ENCODE measurements at places on chromosomes 7 and 10.

DNA sequence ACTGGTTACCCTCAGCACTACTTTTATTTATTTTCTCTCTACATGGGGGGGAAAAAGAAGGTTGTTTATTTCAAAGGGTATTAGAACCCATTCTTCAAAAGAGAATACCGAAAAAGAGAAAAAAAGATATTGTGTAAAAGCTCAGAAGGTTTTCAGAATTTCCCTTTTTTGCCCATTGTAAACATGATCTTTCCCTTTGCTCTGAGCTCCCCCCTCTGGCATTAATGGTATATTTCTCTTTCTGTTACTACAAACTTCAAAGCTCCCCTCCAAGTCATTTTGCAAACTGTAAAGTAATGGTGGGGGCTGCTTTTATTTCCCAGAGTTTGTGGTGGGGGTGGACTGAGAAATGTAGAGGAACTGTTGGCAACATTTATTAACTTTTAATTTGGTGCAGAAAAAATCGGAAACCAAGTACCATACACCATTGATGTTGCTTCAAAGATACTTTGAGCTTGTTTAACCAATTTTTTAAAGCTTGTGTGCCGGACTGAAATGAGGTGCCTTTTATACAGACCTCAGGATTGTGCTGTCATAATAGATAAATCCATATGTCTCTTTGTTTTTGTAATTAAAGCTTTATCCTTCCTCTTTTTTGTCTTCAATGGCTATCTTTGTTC lies 181.5 kb downstream of the EXOC4 start:
- no peak for DNase-seq

- no peak for DNase-seq
These were observed 73.1 kb downstream of the MKLN1 start for GRCh38 chr7:131400681-131401176.

DNA sequence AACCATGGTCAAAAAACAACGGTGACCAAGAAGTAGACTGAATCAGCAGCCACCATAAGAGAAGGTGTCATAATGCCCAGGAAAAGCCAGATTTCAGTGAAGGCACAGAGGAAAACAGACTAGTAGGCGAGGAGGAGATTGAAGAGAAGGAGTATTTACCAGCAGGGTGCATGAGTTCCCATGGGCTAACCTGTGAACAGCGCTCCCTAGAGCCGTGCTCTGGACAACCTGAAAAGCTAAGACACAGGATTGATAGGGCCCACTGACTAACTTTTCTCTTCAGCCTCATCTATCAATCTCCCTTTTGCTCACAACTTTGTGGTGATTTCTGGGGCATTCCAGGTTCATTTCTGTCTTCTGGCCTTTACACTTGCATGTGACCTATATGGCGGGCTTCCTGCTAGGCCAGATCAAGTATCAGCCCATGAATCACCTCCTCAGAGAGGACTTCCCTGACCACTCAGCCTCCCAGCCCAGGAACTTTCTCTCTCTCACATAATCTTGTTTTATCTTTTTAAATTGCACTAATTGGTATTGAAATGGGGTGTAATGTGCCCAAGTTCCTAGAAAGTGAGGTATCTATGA lies 12.8 kb downstream of the ANKRD22 start:
- no peak for DNase-seq

- DNase-seq = no peak
These were observed 68.9 kb downstream of the CDK6 start for GRCh38 chr7:92767437-92767836.

DNA sequence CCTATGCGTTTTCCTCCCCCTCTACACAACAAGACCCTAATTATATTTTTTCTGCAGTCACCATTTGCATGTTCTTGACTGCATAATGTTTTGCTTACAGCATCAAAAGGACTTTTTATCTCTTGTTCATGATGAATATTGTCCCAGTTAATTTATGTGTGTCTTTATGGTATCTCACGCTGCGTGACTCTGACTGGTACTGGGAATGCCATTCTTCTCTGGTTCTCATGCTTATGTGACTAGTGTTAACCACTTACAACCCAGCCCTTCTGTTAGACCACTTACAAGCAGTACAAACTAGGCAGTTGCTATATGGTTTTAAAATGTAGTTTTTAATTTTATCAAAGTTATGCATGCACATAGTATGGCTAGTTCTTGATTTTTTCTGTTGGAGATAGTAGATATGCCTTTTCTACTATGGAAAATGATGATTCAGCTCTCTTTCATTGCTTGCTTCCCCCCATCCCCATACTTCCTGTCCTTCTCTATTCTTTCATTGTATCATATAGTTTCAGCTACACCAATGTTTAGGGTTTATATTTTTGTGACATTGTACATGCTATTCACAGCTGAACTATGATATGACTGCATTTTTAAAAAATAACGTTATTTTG lies 24.9 kb downstream of the BZW2 start:
- no peak for DNase-seq

GRCh38 chr10:76309741-76310587 lies 878.5 kb downstream of the LRMDA start:
- DNase-seq = no peak

DNA sequence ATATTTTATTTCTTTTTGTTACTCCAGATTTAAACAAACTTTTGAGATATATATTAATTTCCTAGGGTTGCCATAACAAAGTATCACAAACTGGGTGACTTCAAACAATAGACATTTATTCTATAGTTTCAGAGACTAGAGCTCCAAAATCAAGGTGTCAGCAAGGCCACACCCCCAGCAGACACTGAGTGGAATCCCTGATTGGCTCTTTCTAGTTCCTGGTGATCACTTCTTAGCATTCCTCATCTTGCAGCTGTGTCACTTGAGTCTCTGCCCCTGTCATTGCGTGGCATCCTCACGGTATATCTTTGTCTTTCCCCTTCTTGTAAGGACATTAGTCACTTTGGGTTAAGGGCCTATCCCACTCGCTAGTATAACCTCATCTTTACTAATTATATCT lies 7.6 kb upstream of the SLC26A3 start:
- no peak for DNase-seq

DNA sequence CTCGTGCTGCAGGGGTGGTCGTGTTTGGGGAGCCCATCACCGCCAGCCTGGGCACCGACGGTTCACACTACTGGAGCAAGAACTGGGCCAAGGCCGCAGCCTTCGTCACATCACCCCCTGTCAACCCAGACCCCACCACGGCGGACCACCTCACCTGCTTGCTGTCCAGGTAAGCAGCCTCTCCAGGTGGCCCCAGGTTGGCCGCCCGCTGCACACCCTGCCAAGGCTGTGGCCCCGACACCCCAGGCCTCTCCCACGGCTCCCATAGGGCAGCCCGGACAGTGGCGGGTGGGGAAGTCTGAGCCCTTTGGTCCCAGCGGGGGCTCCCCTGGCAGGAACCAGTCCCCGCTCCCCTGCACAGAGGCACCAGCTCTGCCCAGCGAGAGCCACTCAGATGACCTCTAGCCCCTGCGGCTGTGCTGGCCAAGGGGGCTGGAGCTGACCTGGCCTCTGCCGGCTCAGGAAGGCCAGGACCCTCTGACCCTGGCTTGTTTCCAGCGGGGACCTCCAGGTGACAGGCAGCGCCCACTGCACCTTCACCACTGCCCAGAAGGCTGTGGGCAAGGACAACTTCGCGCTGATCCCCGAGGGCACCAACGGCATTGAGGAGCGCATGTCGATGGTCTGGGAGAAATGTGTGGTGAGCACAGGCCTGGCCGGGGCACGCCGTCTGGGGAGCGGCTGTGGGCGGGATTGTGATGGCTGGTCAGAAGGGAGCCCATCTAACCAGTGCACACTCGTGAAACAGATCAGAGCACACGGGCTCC lies 13.8 kb downstream of the DPYSL4 start:
- no peak for DNase-seq

GRCh38 chr7:17247357-17247756 lies 51.1 kb upstream of the AHR start:
- DNase-seq = no peak

DNA sequence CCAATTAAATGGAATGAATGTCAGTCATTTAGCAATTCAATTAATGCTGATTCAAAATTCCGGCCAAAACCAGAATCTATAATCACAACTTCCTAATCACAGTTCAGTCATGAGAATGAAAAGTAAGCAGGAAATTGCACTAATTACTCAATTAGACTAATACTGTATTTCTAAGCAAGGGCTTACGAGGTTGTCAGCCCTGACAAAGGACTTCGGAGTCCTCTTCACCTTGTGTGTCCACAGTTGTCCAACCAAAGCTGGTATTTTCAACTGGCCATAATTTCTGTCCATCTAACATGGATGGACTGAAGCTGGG lies 17.4 kb downstream of the CPA1 start:
- no peak for DNase-seq

- no peak for DNase-seq
These were observed 244.2 kb upstream of the IGFBP3 start for GRCh38 chr7:46165276-46165675.

DNA sequence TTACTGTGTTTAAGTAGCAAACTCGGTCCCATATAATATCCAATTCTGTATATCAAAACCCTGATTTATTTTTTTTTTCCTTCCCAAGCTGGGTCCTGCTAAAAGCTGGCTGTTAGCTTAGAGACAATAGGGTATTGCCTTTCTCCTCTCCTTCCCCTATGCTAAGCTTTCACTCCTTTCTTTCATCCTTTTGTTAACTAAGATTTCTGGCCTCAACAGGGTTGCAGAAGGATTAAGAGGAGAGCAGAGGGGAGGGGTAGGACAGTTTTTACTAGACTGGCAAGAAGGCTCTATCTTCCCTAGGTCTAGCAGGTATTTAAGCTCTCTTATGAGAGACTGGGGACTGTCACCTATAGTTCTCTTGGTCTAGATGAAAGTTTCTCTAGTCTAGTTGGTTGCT lies 229.2 kb downstream of the KCND2 start:
- DNase-seq = no peak

DNA sequence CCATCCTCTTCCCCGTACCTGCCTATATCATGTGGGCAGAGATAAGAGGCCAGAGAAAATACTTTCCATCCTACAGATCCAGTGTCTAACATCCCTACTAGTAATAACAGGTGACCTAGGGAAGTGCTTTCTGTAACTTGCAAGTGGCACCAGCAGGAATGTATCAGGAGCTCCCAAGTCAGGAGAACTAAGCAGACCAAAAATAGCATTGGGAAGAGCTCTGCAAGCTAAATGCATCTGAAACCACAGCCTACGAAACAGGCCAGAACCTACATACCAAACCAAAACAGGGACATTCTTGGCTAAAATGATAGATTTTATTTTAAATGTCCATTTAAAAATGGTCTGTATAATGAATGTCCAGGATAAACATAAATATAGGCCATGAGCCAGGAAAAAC lies 680.8 kb downstream of the PHTF2 start:
- DNase-seq = no peak

DNA sequence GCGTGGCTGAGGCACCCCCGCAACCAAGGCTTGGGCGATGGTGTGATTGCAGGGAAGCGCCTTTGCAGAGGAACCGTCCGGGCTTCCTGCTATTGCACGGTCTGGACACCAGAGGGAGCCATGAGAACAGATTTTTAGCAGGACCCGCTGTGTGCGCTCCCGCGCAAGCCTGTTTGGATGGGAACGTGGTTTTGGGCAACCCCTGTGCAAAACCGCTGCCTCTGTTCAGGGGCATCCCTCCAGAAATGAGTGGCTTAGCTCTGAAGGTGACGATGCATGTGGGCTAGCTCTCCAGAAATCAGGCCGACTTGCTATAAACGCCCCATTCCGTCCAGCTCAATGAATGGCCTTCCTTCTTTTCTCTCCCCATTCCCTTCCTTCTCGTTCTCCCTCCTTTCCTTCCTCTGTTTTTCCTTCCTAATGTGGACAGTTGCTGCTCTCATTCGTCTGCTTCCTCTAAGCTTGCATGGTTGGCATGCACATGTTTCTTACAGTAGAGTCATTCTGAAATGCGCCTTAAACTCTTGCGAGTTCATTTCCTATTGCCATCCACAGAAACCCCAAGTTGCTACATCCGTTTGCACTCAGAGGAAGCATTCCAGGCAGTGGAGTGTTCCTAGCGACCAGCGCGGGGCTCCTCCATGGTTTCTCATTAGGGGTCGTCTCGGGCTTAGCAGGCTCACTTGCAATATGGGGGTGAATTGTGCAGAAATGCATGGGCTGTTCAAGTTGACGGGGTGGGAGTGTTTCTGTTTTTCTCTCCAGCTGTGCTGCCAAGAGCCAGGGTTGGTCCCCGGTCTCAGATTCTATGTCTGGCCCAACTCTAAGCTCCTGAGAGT lies 302.5 kb upstream of the GALNT17 start:
- peak; percentile 82 for DNase-seq

GRCh38 chr7:41887416-41887815 lies 184.5 kb upstream of the INHBA start:
- no peak for DNase-seq

- no peak for DNase-seq
These were observed 158.8 kb downstream of the HGF start for GRCh38 chr7:81611040-81611439.

DNA sequence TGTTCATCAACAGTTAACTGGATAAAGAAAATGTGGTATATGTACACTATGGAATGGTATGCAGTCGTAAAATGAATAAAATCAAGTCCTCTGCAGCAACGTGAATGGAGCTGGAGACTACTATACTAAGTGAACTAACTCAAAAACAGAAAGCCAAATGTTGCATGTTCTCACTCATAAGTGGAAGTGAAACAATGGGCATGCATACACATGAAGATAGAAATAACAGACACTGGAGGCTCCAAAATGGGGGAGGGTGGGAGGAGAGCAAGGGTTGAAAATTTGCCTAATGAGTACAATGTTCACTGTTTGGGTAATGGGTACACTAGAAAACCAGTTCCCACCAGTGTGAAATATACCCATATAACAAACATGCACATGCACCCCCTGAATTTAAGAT lies 179.5 kb downstream of the ZWINT start:
- DNase-seq = no peak

DNA sequence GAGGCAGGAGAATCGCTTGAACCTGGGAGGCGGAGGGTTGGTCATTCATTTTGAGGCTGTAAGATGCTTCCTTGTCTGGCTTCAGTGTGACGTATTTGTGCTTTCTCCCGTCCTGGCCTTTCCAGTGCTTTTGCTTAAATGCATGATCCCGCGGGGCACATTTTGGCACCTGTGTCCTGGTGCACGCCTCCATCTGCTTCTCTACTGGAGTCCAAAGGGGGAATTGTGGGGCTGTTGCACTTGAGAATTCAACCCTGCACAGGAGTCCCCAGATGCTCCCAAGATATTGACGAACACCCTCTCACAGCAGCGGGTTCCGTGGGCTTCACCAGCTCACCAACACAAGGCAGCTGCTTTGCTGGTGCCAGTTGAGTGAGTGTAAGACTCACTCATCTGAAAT lies 10.3 kb upstream of the LRRC27 start:
- DNase-seq = no peak

DNA sequence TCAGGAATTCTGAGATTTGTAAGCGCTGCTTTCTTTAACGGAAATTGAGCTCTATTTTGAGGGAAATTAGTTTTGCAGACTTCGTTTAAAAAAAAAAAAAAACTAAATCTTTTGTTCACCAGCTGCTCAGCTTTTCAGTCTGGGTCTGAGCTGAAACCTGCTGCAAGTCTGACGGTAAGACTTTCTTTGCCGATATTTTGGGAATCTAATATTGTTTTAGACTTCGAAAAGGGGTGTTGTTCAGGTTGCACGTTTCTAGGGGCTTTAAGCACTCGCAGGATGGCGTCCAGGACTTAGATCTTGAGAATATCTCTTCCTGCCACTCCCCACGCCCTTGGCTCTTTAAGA lies 1.8 kb upstream of the MEOX2 start:
- no peak for DNase-seq

GRCh38 chr10:776772-777171 lies 87.3 kb upstream of the DIP2C start:
- no peak for DNase-seq

All from cardiac septum (tissue), 1 donor.